ENCODE measurements at places on chromosomes 11 and 22. TPM values are rescaled to one million over a fixed set of nuclear protein-coding genes. Genes with fewer than 3 reads are reported as not detected.

BDNF gene
- 0.19 TPM for total RNA-seq

PCF11 gene
- total RNA-seq, result 47.3 TPM

C11orf97 gene
- total RNA-seq, result not detected

SLC35E4 gene
- 4.2 TPM for total RNA-seq

DBX1 gene
- total RNA-seq, result not detected

RASSF10 gene
- total RNA-seq, result not detected

AGBL2 gene
- not detected for total RNA-seq

GRCh38 chr11:824942-825341 lies 2.8 kb upstream of the CRACR2B start:
- no peak overlapping the region for H3K27ac ChIP-seq
- peaks cover 66% of the 10 kb centered on the region for H3K4me1 ChIP-seq
- peaks cover 46% of the 10 kb centered on the region for H3K36me3 ChIP-seq
- no peak for DNase-seq
- H3K27me3 ChIP-seq, result peaks cover 56% of the 10 kb centered on the region
- no peak overlapping the region for H3K4me3 ChIP-seq

DNA sequence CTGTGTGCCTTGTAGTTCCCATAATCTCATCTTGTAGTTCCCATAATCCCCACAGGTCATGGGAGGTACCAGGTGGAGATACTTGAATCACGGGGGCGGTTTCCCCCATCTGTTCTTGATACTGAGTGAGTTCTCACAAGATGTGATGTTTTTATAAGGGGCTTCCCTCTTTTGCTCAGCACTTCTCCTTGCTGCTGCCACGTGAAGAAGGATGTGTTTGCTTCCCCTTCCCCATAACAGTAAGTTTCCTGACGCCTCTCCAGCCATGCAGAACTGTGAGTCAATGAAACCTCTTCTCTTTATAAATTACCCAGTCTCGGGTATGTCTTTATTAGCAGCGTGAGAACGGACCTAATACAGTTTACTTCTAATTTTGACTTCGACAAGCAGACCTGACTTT lies 14.0 kb upstream of the SMIM38 start:
- no peaks in the 10 kb centered on the region for H3K36me3 ChIP-seq
- H3K27ac ChIP-seq, result no peak overlapping the region
- no peaks in the 10 kb centered on the region for H3K4me1 ChIP-seq
- no peaks in the 10 kb centered on the region for H3K27me3 ChIP-seq
- no peak overlapping the region for H3K4me3 ChIP-seq
- DNase-seq, result no peak

GRCh38 chr22:50053861-50054260 lies 4.2 kb downstream of the TTLL8 start:
- H3K4me3 ChIP-seq, result no peak overlapping the region
- H3K27ac ChIP-seq, result no peak overlapping the region
- no peak for DNase-seq
- H3K4me1 ChIP-seq, result peaks cover 6% of the 10 kb centered on the region
- no peaks in the 10 kb centered on the region for H3K27me3 ChIP-seq

GRCh38 chr22:29833392-29833965 lies 4.6 kb downstream of the ASCC2 start:
- peaks cover 70% of the 10 kb centered on the region for H3K36me3 ChIP-seq
- no peak overlapping the region for H3K4me3 ChIP-seq
- no peak for DNase-seq
- no peaks in the 10 kb centered on the region for H3K27me3 ChIP-seq
- peaks cover 19% of the 10 kb centered on the region for H3K4me1 ChIP-seq
- H3K27ac ChIP-seq, result no peak overlapping the region

GRCh38 chr11:15158351-15159015 lies 43.8 kb downstream of the INSC start:
- H3K27me3 ChIP-seq, result no peaks in the 10 kb centered on the region
- no peaks in the 10 kb centered on the region for H3K4me1 ChIP-seq
- H3K27ac ChIP-seq, result no peak overlapping the region
- no peak for DNase-seq

GRCh38 chr11:131615611-131616010 lies 245.2 kb downstream of the NTM start:
- no peak overlapping the region for H3K27ac ChIP-seq
- no peaks in the 10 kb centered on the region for H3K27me3 ChIP-seq
- DNase-seq, result no peak
- no peak overlapping the region for H3K4me3 ChIP-seq

GRCh38 chr11:33172996-33173395 lies 11.7 kb upstream of the CSTF3 start:
- DNase-seq, result no peak
- no peaks in the 10 kb centered on the region for H3K36me3 ChIP-seq
- H3K4me3 ChIP-seq, result no peak overlapping the region
- H3K4me1 ChIP-seq, result peaks cover 8% of the 10 kb centered on the region

DNA sequence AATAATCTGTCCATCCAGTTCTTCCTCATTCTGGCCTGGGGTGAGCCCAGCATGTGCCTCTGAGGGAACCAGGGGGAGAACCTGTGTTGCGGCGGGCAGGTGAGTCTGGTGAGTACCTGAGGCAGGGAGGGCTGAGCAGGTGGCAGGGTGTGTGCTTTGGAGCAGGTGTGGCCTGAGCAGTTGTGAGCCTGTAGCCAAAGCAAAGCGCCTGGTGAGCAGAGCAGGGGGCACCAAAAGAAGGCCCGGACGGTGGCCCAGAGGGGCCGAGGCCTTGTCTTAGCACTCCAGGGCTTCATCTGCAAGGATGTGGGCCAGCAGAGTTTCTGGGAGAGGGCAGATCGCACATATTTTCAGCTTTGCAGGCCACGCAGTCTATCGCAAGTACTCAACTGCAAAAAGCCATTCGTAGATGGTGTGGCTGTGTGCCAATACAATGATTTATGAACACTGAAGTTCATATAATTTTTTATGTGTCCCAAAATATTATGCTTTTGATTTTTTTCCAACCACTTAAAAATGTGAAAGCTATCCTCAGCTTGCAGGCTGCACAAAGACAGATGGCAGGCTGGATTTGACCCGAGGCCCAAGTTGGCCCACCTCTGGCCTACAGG lies 8.7 kb downstream of the GLB1L2 start:
- H3K36me3 ChIP-seq, result no peaks in the 10 kb centered on the region
- no peak overlapping the region for H3K4me3 ChIP-seq
- no peak overlapping the region for H3K27ac ChIP-seq
- H3K27me3 ChIP-seq, result no peaks in the 10 kb centered on the region

GRCh38 chr11:133825156-133825555 lies 20.2 kb downstream of the SPATA19 start:
- H3K4me3 ChIP-seq, result no peak overlapping the region
- DNase-seq, result no peak
- H3K36me3 ChIP-seq, result no peaks in the 10 kb centered on the region
- H3K27ac ChIP-seq, result no peak overlapping the region

- H3K4me1 ChIP-seq, result peaks cover 55% of the 10 kb centered on the region
- H3K36me3 ChIP-seq, result peaks cover 29% of the 10 kb centered on the region
- peak overlapping the region; percentile 76 for H3K4me3 ChIP-seq
- DNase-seq, result no peak
Observed at GRCh38 chr11:65424205-65425104, 1.9 kb downstream of the NEAT1 start.

DNA sequence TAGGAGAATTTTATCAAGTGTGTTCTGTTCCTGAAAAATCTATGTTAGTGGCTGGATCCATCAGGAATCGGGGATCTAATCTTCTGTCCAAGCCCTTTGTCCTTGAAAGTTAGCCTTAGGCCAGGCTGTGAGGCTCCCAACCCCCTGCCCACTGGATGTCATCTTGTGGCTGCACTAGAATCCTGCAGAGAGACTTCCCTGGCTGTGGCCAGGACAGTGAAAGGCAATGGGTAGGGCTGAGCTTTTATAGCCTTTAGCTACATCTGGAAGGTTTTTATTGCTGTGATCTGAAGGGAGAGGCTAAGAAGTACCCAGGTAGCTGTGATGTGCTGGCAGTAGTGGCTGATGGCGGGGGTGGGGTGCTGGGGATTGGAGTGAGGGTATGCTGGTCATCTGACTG lies 2.1 kb downstream of the OAF start:
- no peaks in the 10 kb centered on the region for H3K36me3 ChIP-seq
- peak overlapping the region; percentile 74 for H3K4me3 ChIP-seq
- no peaks in the 10 kb centered on the region for H3K27me3 ChIP-seq
- H3K27ac ChIP-seq, result peak overlapping the region; percentile 84
- peaks cover 45% of the 10 kb centered on the region for H3K4me1 ChIP-seq

- no peak overlapping the region for H3K27ac ChIP-seq
- no peaks in the 10 kb centered on the region for H3K4me1 ChIP-seq
- no peak for DNase-seq
- H3K27me3 ChIP-seq, result no peaks in the 10 kb centered on the region
- H3K36me3 ChIP-seq, result peaks cover 36% of the 10 kb centered on the region
Observed at GRCh38 chr11:63896071-63896470, 20.9 kb downstream of the RCOR2 start.
